CD8-positive, alpha-beta memory T cell (primary cell): ENCODE measurements at places on chromosomes 5 and 9.

- no peaks in the 10 kb centered on the region for H3K36me3 ChIP-seq
- DNase-seq = no peak
- no peak overlapping the region for H3K4me3 ChIP-seq
- no peak overlapping the region for H3K27ac ChIP-seq
Measured at GRCh38 chr9:16501141-16501540, 369.3 kb downstream of the BNC2 start.

- no peak for DNase-seq
- no peaks in the 10 kb centered on the region for H3K4me1 ChIP-seq
- H3K4me3 ChIP-seq = no peak overlapping the region
- H3K27me3 ChIP-seq = no peaks in the 10 kb centered on the region
- H3K36me3 ChIP-seq = no peaks in the 10 kb centered on the region
Measured at GRCh38 chr5:145908206-145908960, 28.0 kb upstream of the SH3RF2 start.

DNA sequence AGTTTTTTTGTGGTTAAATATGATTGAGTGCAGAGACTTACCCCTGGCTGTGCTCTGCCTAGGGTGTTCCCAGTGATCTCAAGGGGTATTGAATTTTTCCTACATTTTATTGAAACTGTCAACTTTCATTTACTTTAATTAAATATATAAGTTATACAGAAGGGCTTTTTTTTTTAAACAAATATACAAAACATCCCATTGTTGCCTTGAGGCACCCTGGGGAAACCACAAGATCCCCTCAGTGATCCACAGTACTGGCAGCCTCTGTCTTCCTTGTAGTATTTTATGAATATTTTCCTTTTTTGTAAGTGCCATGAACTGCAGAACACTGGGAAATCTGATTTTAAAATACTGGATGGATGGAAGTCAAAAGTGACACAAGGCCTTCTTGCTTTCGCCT lies 123.7 kb downstream of the TLE1 start:
- no peaks in the 10 kb centered on the region for H3K4me1 ChIP-seq
- H3K27ac ChIP-seq = no peak overlapping the region
- no peak overlapping the region for H3K4me3 ChIP-seq
- DNase-seq = no peak

GRCh38 chr5:148653291-148653835 lies 964 bp downstream of the HTR4 start:
- no peak overlapping the region for H3K4me3 ChIP-seq
- no peaks in the 10 kb centered on the region for H3K36me3 ChIP-seq
- DNase-seq = no peak
- peaks cover 6% of the 10 kb centered on the region for H3K27me3 ChIP-seq
- no peaks in the 10 kb centered on the region for H3K4me1 ChIP-seq

DNA sequence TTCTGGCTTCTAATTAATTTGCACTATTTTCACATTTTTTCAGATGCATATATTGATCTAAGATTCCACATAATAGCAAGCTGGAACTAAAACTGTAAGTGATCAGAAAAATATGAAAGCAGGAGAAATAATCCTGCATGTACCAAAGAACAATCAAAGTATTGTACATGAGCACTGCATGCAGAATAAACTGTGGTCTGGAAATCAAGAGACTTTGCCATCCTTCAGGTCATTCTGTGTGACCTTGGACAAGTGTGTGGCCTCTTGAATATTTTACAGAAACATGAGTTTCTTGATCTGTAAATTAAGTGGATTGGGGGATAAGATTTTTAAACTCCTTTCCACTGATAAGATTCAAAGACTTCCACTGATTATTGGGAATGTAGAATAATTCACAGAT lies 99.2 kb upstream of the GNAQ start:
- peaks cover 4% of the 10 kb centered on the region for H3K4me1 ChIP-seq
- no peak for DNase-seq

DNA sequence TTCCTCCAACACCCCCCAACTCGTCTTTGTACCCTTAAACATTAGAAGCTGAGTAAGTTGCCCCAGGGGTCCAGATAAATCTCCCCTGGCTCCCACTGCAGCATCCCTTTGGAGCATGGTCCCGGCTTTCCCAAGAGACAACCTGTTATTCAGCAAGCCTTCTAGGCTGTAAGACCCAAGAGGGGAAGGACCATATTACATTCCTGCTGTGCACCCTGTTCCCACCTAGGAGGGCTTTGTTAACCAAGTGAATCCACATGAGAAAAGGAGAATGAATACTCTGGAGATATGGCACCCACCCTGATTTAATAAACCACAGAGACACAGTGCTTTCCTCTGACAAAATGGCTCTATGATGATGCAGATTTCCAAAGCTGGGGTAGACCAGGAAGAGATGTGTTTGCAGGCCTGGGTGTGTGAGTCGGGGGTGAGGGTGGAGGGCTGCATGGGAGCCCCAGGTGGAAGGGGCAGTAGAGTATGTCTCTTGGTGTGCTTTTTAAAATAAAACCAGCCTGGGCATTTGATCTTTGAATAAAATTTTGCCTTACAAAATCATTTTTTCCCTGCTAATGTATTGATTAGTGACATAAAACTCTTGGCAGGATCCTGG lies 325.2 kb downstream of the DRD1 start:
- DNase-seq = no peak
- H3K27ac ChIP-seq = no peak overlapping the region
- H3K27me3 ChIP-seq = peaks cover 5% of the 10 kb centered on the region

- DNase-seq = no peak
- no peaks in the 10 kb centered on the region for H3K36me3 ChIP-seq
- no peaks in the 10 kb centered on the region for H3K4me1 ChIP-seq
- no peak overlapping the region for H3K4me3 ChIP-seq
- no peaks in the 10 kb centered on the region for H3K27me3 ChIP-seq
Measured at GRCh38 chr5:3995954-3996619, 400.5 kb downstream of the IRX1 start.

DNA sequence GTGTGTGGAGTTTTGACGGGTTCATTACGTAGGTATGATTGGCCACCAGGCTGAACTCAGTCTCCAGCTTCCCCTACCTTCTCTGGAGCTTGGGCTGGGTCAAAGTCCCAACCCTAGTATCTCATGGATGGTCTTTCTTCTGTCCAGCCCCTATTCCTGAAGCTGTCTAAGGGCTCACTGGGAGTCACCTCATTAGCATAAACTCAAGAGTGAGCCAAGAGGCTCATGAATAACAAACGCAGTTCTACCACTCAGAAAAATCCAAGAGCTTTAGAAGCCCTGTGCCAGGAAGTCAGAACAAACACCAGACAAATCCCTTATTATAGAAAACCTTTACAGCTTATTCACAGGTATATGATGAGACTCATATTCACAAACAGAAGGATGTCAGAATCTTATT lies 180.3 kb upstream of the NFIL3 start:
- no peaks in the 10 kb centered on the region for H3K4me1 ChIP-seq
- no peak overlapping the region for H3K27ac ChIP-seq
- H3K36me3 ChIP-seq = no peaks in the 10 kb centered on the region
- H3K27me3 ChIP-seq = no peaks in the 10 kb centered on the region
- H3K4me3 ChIP-seq = no peak overlapping the region
- DNase-seq = no peak

- no peak for DNase-seq
- no peaks in the 10 kb centered on the region for H3K36me3 ChIP-seq
- H3K4me1 ChIP-seq = no peaks in the 10 kb centered on the region
- no peak overlapping the region for H3K4me3 ChIP-seq
- no peak overlapping the region for H3K27ac ChIP-seq
- H3K27me3 ChIP-seq = no peaks in the 10 kb centered on the region
Measured at GRCh38 chr5:166722939-166723338, 1568.5 kb upstream of the WWC1 start.

DNA sequence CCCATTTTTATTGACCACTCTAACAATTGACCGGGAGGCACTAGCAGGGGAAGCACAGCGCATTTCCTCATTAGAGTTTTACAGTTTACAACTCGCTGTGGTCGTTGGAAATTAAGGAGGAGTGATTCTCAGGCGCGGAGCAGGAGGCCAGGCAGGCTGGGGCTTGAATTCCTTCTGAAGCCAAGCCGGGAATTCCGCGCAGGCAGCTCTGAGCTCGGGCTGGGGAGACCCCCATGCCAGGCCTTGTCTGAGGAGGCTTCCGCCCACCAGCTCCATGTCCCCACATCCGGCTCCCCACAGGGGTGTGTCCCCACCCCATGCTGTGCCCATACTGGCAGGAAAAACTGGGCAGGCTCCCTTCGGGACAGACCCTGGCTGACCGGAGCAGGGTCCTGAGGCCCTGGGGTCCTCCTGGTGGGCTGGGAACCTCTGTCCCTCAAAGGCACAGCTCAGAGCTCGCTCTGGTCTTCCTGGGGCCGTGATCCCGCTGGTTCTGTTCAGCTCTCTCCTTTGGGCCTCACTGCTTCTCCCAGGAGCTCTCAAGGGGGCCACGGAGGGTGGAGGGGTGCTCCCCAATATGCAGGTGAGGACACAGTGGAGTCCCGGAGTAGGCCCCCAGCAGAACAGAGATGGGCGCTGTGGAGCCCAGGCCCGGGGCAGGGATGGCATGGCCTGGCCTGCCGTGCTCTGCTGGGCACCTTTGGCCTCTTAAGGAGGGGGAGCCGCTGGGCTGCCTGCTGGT lies 1.3 kb upstream of the NRARP start:
- H3K4me1 ChIP-seq = peaks cover 26% of the 10 kb centered on the region
- H3K36me3 ChIP-seq = no peaks in the 10 kb centered on the region
- H3K4me3 ChIP-seq = no peak overlapping the region
- peaks cover 18% of the 10 kb centered on the region for H3K27me3 ChIP-seq

GRCh38 chr9:85521371-85522197 lies 220.2 kb downstream of the AGTPBP1 start:
- H3K27ac ChIP-seq = no peak overlapping the region
- no peaks in the 10 kb centered on the region for H3K36me3 ChIP-seq
- no peak for DNase-seq
- no peaks in the 10 kb centered on the region for H3K4me1 ChIP-seq

DNA sequence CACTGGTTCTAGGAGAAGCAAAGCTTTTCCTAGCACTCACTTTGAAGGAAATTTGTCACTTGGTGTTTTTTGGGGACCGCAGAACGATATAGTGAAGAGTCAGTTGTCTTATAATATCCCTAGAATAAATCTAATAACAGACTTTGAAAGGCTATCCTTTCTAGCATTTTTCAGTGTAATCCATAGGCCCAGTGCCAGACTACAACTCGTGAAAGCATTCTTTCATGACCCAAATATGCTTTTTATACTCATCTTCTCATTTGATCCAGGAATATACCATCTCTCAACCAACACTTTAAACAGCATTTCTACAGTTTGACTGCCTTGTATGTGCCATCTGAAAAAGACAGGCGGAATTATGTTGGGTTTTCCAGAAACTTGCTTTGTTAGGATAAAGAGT lies 104.0 kb downstream of the ERCC6L2 start:
- H3K27me3 ChIP-seq = no peaks in the 10 kb centered on the region
- H3K4me3 ChIP-seq = no peak overlapping the region
- no peak for DNase-seq

DNA sequence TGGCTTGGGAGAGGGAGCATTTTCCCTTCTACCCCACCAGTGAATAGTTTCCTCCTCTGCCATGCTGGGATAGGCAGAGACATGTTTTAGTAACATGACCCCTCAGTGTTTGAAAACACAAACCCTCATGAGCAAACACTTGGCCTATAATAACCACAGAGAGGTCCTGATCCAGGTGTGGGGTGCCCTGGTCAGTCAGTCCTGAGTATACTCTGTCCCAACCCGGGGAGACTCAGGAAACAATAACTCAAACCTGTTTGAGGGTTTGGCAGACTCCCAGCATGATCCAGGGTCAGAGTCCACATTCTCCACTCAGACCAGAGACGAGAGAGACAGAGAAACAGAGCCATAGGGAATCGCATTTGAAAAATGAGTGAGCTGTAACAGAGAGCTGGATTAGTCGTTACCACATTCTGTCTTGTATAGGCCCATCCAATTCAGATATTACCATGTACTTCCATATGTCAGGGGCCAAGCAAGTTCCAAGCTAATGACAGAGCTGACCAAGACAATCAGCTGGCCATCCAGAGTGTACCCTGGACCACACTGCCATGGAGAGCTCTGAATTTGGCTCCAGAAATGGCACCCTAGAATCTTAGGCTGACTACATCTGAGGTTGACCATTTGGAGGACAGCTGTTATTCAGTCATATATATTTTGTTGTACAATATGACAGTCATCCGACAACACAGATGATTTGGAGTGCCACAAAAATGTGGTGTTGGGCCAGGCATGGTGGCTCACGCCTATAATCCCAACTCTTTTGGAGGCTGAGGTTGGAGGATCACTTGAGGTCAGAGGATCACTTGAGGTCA lies 4.2 kb upstream of the CA9 start:
- no peak overlapping the region for H3K27ac ChIP-seq
- no peak for DNase-seq
- H3K4me3 ChIP-seq = no peak overlapping the region

DNA sequence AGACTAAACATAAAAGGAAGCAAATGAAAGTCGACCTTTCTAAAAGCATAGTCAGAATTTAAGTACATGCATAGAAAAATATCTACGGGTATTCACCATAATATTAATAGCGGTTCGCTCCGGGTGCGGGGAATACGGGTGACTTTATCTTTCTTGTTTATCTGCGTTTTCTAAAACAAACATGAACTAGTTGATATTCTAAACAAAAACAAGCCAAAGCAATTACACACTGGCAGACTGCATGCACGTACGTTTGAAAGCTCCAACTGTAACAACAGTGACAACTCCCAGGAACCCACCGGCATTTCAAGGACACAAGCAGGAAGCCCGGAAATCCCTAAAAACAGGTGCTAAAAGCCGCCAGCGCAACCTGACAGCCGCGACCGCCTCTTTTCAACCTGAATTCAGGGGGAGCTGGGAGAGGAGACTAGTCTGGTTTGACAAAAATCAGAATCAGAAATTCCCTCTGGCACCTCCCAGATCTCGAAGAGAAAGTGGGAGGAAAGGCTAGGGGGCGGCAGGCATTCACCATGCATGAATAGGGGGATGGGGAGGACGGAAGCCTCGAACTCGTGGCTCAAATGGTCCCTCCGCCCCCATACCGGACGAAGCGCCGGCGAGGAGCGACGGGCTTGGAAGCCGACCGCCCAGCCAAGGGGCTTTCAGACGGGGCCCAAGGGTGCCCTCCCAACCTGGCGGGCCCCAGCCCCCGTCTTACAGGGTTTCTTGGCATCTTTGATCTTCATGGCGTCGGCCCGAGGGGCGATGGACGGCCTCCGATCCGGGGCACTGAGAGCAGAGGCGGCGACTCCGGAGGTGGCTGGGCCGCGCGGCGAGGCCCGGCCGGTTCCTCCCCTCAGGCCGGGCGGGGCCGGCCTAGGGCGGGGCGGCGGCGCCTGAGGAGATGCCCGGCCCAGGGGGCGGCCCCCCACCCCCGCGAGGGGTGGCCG lies at the start of gene PANK3:
Gene PANK3 (minus strand): TSS at position 831 of the 950 bp plus-strand sequence. CDS start 85 bp downstream, at position 746.
- H3K4me3 ChIP-seq = peak within 1 kb of the TSS; percentile 82
- H3K36me3 ChIP-seq = no peaks in the 10 kb centered on the region
- no peak for DNase-seq
- peaks cover 14% of the 10 kb centered on the region for H3K4me1 ChIP-seq
- H3K27ac ChIP-seq = peak within 1 kb of the TSS; percentile 63
- H3K27me3 ChIP-seq = no peaks in the 10 kb centered on the region
